ENCODE measurements at places on chromosomes 6 and 20.

DNA sequence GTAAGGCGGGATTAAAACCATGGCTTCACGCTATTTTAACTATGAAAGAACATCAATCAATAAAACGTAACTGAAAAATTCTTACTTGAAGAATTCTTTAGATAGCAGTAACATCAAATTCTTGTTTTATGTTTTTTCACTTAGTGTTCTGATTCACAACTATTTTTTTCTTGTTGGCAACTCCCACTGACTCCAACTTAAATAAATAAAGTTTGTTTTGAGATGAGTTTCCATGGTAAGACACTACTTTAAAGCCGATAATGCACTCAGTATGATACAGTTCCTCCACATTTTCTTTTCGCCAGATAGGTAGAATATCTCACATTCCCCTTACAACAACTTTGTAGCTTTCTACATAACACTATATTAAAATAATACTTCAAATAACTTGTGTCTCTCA lies 33.1 kb upstream of the CNKSR3 start:
- no peak for DNase-seq

GRCh38 chr6:109782491-109782999 lies 91.4 kb downstream of the FIG4 start:
- no peak for DNase-seq

DNA sequence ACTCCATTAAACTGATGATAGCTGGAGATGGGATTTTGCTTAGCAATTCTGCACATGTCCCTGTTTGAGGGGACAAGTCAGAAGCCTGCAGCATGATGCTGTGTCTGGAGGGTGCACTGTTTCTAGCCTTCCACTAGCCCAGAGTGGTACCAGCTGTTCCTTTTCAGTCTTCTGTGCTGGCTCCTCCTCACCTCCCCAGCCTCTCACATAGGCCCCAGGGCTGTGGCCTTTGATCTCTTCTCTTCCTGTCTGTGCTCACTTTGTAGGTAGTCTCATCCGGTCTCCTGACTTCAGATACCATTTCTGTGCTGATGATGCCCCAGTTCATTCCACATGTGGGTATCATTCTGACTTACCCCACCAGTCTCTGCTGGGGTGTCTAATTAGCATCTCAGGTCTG lies 126.3 kb downstream of the HIVEP1 start:
- no peak for DNase-seq

- DNase-seq: no peak
These were observed 2.1 kb downstream of the GABRR2 start for GRCh38 chr6:89313006-89313405.

GRCh38 chr6:144460327-144461095 lies 175.4 kb downstream of the UTRN start:
- DNase-seq: no peak

GRCh38 chr20:38321959-38322598 lies 18.1 kb downstream of the BPI start:
- DNase-seq: no peak

DNA sequence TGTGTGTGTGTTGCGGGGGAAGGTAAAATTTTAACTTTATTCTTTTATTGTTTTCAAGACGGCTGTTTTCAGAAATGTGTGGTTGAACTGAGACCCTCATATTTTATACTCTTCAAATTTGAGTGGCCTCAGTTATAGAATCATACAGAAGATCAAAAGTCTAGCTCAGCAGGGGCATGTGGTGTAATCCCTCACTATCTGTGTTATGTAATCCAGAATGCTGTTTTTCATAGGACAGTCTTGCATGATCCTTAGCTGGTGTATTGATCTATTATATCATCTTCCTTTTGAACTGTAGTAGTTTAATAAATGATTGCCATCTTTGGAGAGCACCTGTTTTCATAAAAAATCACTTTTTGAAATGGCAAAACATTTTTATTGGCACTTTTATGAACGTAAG lies 1.4 kb downstream of the PLCB4 start:
- no peak for DNase-seq

DNA sequence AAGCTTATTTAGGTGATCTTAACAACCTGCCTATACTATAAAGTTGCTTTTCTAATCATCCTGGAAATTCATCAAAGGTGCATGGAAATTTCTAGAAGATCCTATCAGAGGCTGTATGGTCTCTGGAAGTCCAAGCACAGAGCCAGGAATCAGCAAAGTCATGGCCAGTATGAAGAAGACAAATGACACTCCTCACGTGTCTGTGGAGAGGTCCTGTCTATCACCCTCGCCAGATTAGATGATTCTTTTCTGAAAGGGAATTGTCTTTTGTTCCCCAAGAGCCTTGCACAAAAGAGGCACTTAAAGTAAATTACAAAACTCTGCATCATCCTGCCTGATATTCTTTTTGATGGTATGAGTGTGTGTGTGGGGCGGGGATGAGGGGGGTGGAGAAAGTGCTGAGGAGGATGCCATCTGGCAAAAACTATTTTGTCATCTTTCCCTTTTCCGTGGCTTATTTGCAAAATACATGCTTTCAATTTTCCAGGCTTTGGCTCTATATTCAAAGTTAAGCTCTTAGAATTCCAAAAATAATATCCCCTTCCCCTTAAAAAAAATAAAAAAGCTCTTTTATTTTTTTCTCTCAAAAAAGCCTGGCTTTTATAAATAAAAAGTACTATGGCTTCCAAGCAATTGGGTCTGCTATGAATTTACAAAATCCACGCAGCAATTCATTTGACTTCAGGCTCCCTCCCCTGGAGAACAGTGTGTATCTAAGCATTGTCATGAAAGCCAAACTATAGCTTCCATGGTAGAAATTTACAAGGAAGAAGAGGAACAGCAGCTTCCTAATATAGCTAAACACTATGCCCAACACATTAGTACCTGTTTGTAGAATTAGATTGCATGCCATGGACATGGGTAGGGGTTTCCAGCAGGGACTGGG lies 185.2 kb upstream of the ARG1 start:
- no peak for DNase-seq

GRCh38 chr20:57153238-57153905 lies 113.1 kb downstream of the BMP7 start:
- no peak for DNase-seq

DNA sequence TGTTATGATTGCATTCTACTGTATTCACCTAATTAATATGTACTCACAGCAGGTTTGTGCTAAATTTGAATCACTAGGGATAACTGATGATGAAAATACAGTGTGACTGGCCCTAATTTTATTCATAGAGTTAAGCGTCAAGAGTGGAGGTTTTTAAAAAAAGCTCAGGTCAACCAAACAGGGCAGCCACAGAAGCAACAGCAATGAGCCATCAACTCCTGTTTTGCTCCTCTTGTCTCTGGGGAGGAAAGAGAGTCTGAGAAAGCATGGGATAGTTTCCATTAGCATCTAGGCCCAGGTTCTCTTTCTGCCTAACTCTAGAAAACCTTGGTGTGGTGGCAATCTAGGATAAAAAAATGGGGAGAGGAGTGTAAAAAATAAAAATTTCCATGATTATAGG lies 122.1 kb downstream of the OGFRL1 start:
- DNase-seq: no peak

DNA sequence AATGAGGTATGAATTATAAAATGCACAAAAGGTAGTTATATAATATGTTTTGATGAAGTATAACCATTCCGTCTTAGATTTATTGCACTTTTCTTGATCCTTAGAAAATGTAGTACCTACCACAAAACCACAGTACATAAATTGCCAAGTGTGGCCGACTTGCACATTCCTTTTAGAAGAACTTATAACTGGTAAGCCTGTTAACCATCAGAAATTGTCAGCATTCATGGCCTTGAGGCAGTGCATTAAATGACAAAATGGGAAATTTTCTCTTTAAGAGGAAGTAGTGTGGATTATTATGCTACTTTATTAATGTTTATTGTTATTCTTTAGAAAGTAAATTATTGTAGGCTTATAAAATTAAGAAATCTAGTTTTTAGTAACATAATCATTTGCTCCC lies 29.6 kb downstream of the TAB2 start:
- no peak for DNase-seq

- DNase-seq: no peak
These were observed 196.3 kb upstream of the UST start for GRCh38 chr6:148550569-148550968.

- no peak for DNase-seq
These were observed 2.8 kb downstream of the DLGAP4 start for GRCh38 chr20:36308986-36309385.

DNA sequence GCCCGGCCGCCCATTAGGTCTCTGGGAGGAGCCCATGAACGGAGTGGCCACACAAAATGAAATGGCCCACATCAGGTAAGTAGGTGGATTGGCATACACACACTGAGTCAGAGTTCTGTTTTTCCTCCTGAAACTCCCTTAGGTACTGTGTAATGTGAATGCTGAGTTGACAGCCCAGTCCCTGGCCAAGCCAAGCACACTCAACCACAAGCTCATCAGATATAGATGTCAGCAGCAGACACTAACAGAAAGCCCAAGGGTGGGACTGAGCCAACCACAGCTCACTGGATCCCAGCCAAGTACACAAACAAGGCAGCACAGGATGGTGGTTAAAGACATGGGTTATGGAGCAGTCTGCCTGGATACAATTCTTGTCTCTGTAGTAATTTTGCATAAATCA lies 403.4 kb downstream of the GJA1 start:
- no peak for DNase-seq

- no peak for DNase-seq
These were observed 33.8 kb upstream of the TMEM244 start for GRCh38 chr6:129894921-129895320.

GRCh38 chr6:27962506-27962905 lies 5.5 kb downstream of the OR2B6 start:
- DNase-seq: no peak

GRCh38 chr20:59351157-59352040 lies 51.0 kb downstream of the EDN3 start:
- DNase-seq: no peak

DNA sequence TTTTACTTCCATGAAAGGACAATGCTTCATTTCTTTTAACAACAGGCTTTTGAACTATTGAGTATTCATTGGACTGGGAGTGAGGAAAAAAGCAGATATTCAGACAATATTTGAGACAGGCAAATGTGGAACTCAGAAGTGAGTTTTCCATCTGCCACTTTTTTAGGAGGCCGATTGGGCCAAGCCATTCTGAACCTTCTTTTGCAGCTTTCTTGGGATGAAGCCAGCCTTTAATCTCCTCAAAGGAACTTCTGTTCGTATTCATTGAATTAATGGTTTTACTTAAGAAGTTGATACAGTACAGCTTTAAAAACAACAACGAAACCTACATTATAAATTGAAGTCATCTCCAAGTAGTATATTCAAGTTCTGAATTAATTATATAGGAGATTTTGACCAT lies 187.1 kb upstream of the RNF217 start:
- no peak for DNase-seq

DNA sequence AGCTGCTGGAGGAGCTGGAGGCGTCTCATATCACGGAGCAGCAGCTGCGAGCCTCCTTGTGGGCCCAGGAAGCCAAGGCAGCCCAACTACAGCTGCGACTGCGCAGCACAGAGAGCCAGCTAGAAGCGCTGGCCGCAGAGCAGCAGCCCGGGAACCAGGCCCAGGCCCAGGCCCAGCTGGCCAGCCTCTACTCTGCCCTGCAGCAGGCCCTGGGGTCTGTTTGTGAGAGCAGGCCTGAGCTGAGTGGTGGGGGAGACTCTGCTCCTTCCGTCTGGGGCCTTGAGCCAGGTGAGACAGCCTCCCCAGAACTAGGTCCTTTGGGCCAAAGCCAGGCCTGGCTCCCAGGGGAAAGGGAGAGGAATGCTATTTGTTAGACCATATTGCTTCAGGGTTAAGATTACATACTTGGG lies 31.7 kb downstream of the C20orf173 start:
- DNase-seq: no peak

- no peak for DNase-seq
These were observed 571 bp downstream of the CSNK2B start for GRCh38 chr6:31666337-31666965.

- DNase-seq: no peak
These were observed 231.2 kb upstream of the ZFP64 start for GRCh38 chr20:52422574-52423336.

GRCh38 chr20:18666803-18667415 lies 79.1 kb downstream of the DTD1 start:
- no peak for DNase-seq

GRCh38 chr20:2747676-2748235 lies 52.7 kb downstream of the CPXM1 start:
- DNase-seq: no peak

DNA sequence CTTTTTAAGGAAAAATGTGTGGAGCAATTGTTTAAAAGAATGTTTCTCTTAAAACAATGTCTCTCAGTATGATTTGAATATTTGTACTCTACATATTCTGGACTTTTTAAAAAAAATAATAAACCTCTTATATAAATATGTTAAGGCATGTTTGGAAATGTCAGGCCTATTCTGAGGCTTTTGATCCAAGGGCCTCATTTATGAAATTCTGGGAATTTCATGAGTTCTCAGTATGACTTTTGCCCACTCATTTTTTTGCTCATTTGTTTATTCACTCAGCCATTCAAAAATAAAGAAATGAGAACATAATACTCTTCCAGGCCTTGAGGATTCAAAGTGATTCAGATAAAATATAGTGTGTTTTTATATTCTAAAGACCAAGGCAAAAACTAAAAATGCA lies 60.4 kb downstream of the DOK5 start:
- DNase-seq: no peak

DNA sequence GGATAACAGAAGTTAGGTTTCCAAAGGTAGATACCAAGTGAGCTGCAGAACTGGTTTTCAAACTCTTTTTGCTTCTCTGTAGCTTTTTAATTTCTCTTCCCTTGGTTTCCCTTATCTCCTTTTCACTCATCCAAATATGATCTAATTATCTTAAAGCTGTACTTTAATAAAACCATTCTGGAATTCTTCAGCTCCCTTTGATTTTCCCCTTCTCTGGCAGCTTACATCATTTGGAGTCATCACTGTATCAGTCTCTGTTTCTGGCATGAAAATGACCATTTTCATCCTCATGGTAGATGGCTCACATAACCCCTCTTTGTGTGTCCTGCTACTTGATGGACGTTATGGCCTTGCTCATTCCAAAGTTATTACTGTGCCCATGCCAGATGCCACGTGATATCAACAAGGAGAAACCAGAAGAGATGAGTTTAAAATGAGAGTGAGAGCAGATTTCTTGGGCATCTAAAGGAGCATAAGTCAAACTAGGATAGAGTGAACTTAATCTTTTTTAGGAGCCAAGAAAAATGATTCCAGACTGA lies 620.2 kb downstream of the QKI start:
- DNase-seq: no peak

Data from esophagus squamous epithelium (tissue), 5 donors.